ENCODE measurements at places on chromosomes 3 and 15.

DNA sequence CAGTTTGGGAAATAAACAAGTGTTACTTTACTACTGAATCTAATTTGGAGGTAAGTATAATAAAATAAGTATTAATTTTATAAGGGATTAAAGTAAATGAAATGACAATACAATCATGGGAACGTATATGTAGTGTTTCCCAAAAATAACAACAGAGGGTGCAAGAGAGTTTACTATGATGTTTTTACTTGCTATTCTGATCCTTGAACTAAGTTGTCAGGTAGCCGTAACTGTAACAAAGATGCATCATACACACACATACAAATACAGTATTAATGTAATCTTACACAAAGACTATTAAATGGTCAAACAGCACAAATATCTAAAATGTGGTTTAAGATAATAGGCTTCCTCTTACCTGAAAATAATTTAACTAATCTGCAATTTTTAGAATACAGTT lies 311.4 kb downstream of the TBC1D5 start:
- no peak for DNase-seq

DNA sequence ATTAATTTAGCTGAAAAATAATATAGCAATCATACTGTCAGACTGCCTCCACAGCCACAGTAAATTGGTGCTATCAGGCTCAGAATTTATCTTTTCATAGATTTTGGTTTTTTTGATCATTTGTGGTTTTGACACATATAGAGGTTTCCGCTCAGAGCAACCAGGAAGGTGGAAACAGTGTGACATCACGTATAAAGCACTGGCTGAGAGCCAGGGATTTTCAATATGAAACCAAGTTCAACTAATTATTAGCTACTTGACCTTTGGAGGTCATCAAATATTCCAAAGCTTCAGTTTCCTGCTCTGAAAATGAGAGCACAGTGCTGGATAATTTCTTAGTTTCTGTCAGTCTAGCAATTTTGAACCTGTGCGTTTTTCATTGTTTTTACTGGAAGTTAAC lies 433.8 kb upstream of the SUCLG2 start:
- DNase-seq: no peak

- DNase-seq: no peak
Measured at GRCh38 chr3:117286488-117286887, 576.9 kb downstream of the TUSC7 start.

DNA sequence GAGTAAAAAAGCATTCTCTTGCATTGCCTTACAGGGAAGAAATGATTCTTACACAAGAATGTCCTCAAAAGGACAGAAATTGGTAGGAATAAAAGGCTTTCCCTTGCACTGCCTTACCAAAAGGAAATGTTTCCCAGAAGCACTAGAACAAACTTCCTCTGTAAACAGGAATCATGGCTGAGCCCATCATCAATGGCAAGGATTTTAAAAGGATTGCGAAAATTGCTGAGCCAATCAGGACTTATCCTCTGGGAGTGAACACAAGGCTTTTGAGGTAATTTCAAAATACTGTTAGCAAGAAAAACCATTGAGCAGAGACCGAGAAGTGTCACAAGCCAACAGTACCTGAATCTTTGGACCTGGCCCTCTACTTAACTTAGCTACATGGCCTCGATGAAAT lies 897.3 kb downstream of the ROBO1 start:
- DNase-seq: no peak
